ENCODE measurements at places on chromosomes 3 and 15.

- no peak for DNase-seq
These were observed 148.5 kb downstream of the OTOL1 start for GRCh38 chr3:161644891-161645635.

DNA sequence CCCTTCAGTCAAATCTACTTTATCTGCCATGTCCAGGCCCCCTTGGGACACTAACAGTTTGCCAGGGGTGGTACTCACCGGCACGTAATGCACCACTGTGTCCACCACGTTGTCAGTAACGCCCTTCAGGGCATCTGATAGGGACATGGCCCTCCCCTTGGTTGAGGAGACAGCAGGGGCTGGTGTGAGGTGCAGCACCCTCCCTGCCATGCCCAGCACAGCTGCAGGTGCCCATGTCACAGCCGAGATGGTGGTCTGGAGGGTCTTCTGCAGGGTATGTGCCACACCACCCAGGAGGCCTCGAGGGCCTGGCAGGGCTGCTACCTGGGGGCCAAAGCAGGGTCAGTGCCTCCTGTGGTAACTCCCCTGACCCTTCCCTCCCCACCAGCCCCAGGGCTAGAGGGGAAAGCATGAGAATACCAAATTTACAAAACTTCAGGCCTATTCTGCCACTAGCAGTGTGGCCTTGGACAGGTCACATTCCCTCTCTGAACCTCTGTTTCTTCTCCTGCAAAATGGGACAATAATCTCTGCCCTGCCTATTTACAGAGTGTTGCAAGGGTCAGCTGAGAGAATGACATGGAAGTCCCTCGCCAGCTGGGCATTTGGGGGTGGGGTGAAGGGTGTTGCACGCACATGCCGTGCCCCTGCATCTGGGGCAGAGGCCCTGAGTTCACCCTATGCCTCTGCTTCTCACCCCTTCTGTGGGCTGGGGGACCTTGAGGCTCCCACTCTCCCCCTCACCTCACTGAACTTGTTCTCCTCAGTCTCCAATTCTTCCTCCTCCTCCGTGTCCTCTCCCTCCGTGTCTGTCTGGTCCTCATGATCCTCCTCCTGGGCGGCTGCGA, 11.8 kb upstream of the KIF7 start:
- no peak for DNase-seq

DNA sequence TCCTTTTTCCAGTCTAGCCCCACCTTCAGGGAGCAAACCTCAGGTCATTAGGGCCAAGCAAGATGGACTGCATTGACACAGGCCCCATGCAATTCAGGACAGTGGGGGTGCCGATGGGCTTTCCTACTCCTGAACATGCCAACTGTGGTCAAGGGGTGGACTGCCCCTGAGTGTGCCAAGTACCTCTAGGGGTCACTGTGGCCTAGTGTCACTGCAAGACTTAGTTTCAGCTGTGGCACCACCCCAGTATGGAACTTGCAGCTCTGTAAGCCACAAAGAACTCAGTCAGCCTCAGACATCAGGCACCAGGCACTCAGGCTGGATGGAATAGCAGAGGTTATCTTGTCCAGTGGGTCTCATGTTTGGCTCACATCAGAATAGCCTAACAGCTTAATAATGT, 32.3 kb downstream of the EXOG start:
- no peak for DNase-seq

- DNase-seq, result no peak
These were observed 33.9 kb downstream of the RARB start for GRCh38 chr3:25461946-25462345.

GRCh38 chr3:128307029-128307633, 153.8 kb downstream of the EEFSEC start:
- no peak for DNase-seq

DNA sequence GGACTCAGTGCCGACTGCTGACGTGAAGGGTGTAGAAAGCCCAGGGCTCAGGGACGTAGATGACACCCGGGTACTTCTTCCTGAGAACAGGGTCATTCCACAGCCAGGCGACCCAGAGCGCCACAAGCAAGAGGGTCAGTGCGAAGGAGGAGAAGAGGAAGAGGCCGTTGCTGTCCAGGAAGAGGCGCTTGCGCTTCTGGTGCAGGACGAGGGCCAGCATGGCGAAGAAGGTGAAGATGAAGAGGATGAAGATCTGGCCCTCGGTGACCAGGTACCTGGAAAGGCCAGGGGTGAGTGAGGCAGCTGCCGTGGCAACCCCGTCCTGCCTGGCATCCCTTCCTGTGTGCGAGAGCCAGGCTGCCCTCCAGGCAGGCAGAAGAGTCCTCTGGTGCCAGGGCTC, 3.0 kb upstream of the CALML4 start:
- DNase-seq, result no peak

DNA sequence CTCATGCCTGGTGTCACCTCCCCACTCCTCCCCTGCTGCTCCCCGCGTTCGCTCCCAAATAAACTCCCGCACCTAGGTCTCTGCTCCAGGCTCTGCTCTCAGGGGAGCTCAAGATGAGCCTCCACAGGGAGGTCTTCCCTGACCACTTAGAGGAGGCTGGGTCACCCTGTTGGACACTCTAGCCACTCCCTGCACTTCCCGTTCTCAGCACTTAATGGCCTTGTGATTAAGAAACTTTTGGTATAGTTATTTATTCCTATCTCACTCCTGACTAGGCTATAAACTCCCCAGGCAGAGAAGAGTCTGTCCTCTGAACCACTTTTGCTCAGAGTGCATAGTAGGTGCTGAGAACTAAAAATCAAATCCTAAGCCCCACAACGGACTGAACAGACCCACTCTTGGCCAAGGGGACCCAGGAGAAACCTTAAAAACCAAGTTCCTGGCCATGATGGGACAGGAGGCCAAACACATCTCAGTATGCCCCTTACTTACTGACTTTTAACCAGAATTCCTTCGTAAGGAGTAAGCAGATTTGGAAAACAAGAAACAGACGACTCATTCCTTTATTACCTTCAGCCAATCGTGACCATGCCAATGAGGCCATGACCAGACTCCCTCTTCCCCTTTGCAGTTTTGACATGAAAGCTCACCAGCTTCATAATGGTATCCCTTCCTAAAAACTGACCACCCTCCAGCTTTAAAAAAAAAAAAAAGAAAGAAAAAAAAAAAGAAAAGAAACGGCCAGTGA, 69.0 kb upstream of the HRH1 start:
- DNase-seq, result no peak

Data from left ventricle myocardium inferior (tissue), 1 donor.